ENCODE measurements at places on chromosomes 4 and X.

DNA sequence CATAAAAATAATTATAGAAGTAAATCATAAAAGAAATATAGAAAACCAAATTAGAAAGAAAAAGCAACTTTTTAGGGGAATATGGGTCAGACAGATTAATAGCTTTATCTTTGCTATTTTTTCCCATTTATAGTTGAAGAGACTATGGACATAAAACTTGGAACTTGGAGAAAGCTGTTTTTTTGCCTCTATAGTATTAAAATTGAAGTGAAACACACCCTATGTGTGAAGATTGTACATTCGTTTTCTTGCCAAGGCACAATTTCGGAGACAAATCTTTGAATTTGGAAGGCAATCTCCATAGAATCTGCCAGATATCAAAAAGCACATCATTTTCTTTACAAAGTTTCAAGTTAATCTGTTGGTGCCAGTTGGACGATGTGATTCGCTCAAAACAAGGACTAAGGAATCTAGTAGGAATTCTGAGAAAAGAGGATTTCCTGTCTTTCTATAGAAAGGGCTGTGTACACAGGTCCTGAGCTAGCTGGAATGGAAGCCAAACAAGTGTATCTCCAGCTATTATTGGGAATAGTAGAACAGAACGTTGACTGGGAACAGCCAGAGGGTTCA is 156.3 kb downstream of the SLC7A11 start:
- DNase-seq = no peak

GRCh38 chrX:29617276-29617675 is 598.1 kb upstream of the MAGEB2 start:
- DNase-seq = no peak

DNA sequence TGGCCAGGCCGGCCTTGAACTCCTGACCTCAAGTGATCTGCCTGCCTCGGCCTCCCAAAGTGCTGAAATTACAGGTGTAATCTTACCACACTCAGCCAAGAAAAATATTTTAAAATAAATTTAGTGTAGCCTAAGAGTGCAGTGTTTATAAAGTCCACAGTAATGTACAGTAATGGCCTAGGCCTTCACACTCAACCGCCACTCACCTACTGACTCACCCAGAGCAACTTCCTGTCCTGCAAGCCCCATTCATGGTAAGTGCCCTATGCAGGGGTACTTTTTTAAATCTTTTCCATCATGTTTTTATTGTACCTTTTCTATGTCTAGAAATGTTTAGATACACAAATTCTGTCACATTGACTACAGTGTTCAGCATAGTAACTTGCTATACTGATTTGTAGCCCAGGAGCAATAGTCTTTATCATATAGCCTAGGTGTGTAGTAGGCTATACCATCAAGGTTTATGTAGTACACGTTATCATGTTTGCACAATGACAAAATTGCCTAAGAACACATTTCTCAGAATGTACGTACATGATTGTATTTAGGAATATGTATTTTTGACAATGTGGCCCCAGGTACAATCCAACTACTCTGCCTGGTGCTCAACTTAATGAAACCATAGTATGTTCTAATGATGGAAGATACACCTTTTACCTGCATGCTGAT is 455.2 kb downstream of the PCDH7 start:
- no peak for DNase-seq

GRCh38 chrX:32851556-32851955 is 359.8 kb downstream of the DMD start:
- DNase-seq = no peak

GRCh38 chrX:2462780-2463179 is 38.0 kb downstream of the DHRSX start:
- DNase-seq = no peak

DNA sequence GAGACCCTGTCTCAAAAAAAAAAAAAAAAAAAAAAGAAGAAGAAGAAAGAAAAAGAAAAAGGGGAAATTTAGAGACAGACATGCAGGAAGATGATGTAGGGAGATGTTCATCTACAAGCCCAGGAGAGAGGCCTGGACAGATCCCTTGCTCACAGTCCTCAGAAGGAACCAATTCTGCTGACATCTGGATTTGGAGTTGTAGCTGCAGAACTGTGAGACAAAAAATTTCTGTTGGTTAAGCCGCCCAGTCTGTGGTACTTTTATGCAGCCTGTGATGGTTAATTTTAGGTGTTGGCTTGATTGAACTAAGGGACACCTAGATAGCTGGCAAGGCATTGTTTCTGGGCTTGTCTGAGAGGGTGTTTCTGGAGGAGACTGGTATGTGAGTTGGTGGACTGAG is 10.1 kb upstream of the STIM2 start:
- DNase-seq = no peak

GRCh38 chr4:71356924-71357663 is 18.3 kb downstream of the SLC4A4 start:
- DNase-seq = no peak

DNA sequence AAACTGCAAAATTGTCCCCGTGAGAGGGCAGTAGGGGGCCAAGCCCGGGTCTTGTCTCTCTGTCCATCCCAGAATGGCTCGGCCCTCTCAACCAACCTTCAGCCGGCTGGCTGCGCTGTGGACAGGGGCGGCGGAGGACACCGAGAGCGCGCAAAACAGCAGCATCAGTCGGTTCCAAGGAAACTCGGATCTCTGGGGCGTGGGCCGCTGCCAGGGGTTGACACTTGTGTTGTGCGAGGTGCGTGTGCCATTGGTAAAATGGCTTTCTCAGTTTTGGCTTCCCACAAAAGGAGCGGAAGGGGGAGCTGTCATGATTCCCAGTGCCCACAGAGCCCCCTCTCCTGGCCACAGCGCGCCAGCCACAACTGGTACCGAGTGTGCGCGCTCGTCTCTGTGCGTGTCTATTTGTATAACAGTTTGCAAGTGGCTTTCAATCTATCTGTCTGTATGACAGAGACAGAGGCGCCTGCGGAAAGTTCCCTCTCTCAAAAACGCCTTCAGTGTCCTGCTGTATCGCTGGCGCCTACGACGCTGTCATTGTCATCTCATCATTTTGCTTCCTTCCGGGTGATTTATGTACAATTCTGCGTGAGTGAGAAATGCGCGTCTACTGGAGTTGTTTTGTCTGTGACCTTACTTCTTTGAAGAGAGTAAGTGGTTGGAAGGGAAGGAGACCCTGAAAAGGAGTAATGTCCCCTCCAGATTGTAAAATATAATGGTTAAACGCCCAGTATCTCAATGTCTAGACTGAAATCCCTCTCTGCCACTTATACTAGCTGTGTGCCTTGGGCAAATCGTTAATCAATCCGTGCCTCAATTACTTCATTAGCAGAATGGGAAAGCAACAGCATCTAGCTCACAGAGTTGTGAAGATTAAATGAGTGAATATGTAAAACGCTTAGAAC is 1.8 kb downstream of the DKK2 start:
- DNase-seq = no peak

GRCh38 chrX:45553417-45553816 is 352.7 kb upstream of the DIPK2B start:
- DNase-seq = no peak

DNA sequence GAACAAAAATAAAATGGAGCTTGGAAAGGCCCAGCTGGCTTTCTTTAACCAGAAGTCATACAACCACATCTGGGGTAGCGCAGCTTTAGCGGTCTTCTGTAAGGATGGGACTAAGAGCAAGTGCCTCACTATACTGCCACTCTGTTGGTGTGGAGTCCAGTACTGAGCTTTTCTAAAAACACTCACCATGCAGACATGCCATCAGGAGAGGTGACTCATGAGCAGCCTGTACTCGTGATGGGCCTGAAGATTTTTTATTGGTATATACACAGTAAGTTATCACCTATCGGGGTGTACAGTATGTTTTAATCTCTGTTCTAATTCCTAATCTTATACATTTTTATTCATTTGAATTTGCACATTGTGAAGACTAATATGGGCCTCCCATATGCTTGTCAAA is 9.6 kb downstream of the PPP3CA start:
- no peak for DNase-seq

DNA sequence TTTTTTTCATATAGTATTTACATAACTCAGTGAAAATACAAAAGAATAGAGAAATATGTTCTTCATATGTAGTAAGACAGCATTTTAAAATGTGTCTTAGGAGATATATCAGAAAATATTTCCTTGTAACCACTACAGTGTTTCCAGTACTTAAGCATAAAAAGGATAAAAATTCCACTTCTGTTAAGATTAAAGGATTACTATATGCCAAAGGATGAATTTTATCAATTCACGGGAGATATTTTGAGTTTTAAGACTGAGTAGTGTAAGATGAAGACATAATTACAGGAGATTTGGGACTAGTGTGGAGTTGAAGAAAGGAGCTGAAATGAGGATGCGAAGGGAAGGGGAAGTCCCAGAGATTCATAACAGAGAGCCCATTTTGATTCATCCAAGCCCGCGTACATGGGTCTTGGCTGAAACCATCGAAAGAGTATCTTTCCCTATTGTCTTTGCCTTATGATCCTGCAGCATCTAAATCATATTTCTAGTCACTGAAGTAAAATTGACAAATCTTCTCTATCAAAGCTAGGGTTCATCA is 58.7 kb downstream of the MAD2L1 start:
- DNase-seq = no peak

GRCh38 chrX:139446832-139447231 is 83.7 kb upstream of the F9 start:
- DNase-seq = no peak

- DNase-seq = no peak
Measured at GRCh38 chrX:31228909-31229308, 157.1 kb upstream of the FTHL17 start.

GRCh38 chrX:17535229-17535628 is 160.2 kb downstream of the NHS start:
- no peak for DNase-seq

- DNase-seq = no peak
Measured at GRCh38 chr4:103365285-103365684, 167.1 kb upstream of the CENPE start.

GRCh38 chr4:147535124-147535523 is 54.2 kb downstream of the EDNRA start:
- no peak for DNase-seq

GRCh38 chr4:97073194-97073593 is 1070.1 kb downstream of the STPG2 start:
- DNase-seq = no peak

GRCh38 chr4:183571350-183571941 is 66.6 kb downstream of the ING2 start:
- no peak for DNase-seq
